ENCODE measurements at places on chromosomes 3 and 15.

DNA sequence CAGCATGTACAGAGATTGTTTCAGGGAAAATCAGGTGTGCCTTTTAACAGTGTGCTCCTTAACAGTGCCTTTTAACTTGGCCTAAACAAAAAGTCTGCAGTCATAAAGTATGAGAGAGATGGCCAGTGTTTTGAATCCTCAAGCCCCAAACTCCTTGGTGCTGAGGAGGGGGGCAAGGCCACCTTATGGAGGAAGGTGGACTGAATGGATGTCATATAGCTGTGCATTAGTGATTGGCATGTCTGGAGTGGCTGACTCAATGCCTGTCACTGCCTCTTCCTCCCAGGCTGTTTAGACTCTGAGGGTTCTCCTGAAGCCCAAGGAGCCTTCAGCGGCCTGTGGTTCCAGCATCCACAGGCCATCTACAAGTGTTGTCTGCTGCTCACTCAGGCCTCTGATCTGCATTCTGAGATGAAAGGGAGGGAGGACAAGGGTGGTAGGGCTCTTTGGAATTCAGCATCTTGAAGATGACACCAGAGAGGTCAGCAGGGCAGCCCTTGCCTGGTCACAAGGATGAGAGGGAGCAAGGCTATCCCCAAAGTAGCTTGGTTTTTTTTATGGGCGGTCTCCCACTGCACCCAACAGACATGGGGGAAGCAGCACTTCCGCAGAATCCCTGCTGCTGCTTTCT, 1.5 kb downstream of the FOXL2NB start:
- DNase-seq = no peak

- no peak for DNase-seq
Observed at GRCh38 chr3:10986592-10986991, 6.0 kb upstream of the SLC6A1 start.

GRCh38 chr3:156120528-156121251, at the start of gene KCNAB1:
TSS of gene KCNAB1 (plus strand) at chr3:156120578.
- DNase-seq = peak; percentile 67

DNA sequence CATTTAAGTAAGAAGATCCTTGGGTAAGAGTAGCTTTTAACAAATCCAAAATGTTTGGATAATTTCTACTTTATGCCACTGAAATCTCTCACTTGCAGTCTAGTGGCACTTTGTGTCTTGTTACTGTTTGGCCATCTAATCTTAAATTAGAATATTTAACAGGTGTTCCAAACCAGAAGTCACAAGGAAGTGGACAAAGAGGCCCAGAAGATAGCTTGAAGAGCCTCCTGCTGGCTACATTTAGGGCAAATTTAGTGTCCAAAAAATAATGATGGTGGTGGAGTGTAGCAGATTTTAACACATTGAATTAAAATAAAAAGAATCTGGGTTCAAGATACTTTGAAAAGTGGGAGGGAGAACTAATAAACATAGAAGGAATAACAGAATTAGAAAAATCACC, 172.2 kb downstream of the GHSR start:
- no peak for DNase-seq

DNA sequence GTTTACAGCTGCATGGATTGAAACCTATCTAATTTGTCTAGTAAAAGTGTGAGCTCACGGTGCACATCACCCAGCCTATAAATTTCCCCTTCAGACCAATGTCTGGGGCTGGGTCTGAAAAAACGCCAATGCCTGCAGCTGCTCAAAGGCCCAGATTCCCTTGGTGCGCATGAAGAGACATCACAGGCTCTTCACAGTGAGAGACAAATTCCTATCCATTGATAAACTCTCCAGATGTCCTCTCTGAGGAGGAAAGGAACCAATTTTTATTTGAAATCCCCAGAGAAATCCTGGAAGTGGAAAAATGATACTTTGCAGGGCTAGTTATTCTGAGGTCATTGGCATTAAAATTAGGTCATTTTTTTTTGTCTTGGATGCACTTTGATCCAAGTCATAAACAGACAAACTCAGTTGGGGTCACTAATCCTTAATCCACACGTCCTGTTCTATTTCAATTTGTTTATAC, 360.5 kb downstream of the EPHA3 start:
- DNase-seq = no peak

DNA sequence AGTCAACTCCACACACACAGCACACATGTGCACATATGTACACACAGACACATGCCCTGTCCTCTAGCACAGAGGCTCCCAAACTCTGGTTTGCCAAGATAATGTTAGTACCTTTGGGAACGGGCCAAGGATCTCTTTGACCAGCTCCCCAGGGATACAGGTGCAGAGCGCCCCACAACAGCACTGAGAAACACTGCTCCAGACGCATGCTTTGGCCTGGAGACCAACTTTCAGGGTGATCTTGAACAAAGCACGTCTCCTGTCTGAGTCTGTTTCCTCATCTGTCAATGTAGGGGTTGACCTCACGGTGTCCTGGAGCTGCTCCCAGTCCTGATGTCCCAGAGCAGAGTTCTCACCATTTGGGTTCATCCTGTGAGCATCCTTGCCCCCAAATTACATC, 15.9 kb upstream of the SKOR1 start:
- DNase-seq = no peak

- no peak for DNase-seq
Observed at GRCh38 chr3:23856286-23856685, 50.5 kb downstream of the UBE2E1 start.

DNA sequence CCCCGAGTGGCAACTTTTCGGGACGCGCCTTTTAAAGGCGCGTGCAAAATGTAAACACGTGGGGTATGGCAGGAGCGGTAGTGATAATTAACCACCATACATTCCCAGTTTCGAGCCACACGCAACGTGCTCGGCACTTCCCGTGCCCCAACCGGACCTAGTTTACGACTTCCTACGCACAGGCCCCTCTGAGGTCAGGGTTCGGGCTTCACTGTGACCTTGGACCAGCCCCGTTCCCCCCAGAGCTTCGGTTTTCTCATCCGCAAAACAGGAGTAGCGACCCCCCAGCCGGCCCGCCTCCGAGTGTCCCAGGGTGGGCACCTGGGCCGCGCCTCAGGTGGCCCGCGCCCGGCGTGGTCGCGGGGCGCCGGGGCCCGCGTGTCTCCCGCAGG, 451 bp downstream of the CHCHD4 start:
- peak; percentile 72 for DNase-seq

DNA sequence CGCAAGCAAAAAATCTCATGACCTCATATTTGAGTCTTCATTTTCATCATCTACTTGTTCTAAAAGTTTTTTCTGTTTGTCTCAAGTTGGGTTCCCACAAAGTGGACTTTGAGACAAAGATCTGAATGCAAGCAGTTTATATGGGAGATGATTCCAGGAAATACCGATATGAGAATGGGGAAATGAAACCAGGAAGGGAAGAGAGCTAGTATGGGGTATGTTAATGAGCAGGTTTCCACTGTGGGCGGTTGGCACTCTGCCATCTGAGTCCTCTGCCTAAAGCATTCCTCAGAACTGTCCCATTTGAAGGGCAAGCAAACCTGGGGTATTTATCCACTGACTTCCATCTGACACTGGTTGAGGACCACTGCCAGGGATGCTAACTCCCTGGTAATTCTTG, 8.8 kb downstream of the ADPRH start:
- DNase-seq = no peak

- no peak for DNase-seq
Observed at GRCh38 chr15:49901996-49902684, 216.9 kb downstream of the ATP8B4 start.

DNA sequence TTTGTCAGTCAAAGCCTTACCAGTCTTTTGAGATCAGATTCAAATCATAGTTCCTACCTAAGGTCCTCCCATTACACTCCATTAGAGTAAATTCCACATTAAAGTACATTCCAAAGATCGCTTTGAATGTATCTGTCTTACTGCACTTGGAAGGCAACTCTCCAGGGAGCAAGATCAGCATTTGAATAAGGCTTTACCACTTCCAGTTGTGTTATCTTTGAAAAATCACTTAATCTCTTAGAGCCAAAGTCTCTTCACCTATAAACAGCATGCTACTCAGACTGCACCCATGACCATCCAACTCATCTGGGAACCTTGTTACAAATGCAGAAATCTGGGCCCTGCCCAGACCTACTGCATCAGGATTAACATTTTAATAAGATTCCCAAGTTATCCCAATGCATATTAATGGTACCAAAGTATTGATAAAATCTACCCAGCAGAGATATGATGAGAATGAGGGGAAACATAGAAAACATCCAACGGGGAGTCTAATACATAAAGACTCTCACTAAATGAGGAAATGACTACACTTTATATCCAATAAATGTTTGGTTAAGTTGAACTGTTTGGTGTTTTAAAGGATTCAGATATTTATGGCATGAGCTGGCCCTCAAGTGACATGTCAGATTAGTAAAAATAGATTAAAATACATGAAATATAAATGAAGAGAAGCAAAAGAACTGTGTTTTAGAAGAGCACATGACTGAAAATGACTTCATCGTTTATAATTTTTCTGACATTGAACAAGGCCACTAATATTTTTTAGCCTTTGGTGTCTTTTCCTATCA, 75.9 kb downstream of the TNIK start:
- DNase-seq = no peak

DNA sequence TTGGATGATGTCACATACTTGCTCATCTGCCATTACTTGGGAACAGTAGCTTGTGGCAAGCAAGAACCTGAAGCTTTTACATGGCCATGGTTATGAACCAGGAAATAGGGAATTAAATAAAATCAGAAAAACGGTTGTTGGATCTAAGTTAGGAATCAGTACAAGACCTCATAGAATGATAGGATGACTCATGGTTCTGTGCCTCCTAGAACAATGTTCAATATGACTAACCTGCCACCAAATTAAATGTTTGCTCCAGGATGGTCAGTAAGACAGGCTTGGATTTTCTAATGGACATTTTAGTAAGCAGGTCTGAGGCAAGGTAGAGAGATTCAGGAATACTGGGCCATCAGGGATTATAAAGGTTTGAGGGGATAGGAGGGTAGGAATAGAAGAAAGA, 218.9 kb downstream of the PLOD2 start:
- no peak for DNase-seq

DNA sequence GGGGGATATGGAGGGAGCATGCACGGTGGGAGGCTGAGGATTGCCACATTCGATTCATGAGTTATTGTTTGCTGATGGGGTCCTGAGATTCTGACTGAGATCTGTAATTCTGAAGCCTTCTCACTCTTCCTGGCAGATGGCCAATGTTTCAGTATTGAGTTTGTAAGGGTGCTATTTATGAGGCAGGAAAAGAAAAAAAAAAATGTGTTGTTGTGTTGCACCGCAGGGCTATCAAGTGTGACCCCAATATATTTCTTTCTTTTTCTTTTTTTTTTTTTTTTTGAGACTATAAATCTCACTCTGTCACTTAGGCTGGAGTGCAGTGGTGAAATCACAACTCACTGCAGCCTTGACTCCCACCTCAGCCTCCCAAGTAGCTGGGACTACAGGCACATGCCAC, 3.2 kb upstream of the SENP2 start:
- no peak for DNase-seq

- DNase-seq = no peak
Observed at GRCh38 chr15:65914386-65914785, 45.1 kb downstream of the RAB11A start.

DNA sequence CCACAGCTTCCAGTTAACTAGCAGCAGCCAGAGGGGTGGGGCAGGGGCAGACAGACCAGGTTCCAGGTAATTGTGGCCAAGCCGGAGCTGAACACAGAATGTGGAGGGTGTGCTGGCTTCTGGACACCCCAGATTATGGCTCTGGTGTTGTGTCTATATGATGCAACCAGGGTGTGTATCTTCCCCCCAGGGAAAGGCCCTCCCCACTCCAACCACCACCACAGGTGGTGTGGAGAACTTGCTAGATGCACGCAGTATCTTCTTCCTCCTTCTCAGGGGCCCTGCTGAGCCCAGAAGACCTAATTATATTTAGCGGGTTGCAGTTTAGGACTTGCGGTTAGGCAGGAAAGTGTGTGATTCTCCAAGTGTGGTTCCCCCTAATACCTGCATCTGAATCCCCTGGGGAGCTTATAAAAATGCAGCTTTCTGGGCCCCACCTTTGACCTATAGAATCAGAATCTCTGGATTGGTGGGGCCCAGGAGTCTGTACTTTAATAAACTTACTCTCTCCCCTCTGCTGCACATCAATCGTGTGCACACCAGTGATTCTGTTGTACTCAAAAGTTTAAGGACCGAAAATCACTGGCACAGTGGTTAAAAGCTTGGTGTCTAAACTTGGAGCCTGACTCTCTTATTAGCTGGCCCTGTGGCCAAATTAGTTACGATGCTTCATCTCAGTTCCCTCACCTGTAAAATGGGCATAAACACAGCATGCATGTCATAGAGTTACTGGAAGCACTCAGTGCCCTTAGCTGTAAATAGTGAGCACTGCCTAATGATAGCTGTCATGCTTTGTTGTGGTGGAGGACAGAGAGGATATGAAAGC, 379.1 kb upstream of the PROK2 start:
- no peak for DNase-seq

GRCh38 chr15:40746916-40747418, 8.1 kb downstream of the RMDN3 start:
- no peak for DNase-seq

DNA sequence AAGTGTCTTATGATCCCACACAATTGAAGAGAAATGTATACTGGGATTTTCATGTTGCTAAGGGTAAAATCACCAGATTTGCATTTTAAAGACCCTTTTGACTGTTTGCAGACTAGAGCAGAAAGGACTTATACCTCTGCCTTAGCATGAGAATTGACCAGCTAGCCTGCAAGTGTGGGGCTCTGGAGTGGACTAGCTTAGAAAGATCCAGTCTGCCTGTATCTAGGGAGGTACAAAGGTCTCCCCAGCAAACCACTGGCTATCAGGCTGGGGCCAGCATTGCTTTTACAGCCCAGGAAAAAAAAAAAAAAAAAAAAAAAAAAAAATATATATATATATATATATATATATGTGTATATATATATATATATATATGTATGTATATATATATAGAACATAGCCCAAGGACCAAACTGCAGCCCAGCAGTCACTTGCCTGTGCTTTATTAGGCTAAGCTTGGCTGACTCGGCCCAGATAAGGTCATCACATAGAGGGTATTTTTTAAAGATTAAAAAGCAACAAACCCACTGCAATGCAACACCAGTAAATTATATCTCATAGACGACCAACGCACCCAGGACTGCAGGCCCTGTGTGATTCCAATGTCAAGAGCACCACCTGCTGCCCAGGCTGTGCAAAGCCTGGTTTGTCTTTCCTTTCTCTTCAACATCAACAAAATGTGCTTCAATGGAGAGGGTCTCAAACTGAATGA, 63.7 kb downstream of the DCLK3 start:
- peak; percentile 50 for DNase-seq

- DNase-seq = no peak
Observed at GRCh38 chr15:33198541-33198940, 4.0 kb upstream of the FMN1 start.

- no peak for DNase-seq
Observed at GRCh38 chr3:194483850-194484249, 3.0 kb downstream of the ATP13A3 start.

GRCh38 chr3:115018694-115019093, 128.4 kb downstream of the ZBTB20 start:
- no peak for DNase-seq

- no peak for DNase-seq
Observed at GRCh38 chr3:129425619-129426018, 2.8 kb downstream of the EFCAB12 start.
